ENCODE measurements at places on chromosomes 7 and 10.

GRCh38 chr10:14880229-14880628 is 1.6 kb downstream of the SUV39H2 start:
- peak; percentile 15 for DNase-seq

GRCh38 chr7:18386607-18387006 is 108.9 kb upstream of the HDAC9 start:
- no peak for DNase-seq

DNA sequence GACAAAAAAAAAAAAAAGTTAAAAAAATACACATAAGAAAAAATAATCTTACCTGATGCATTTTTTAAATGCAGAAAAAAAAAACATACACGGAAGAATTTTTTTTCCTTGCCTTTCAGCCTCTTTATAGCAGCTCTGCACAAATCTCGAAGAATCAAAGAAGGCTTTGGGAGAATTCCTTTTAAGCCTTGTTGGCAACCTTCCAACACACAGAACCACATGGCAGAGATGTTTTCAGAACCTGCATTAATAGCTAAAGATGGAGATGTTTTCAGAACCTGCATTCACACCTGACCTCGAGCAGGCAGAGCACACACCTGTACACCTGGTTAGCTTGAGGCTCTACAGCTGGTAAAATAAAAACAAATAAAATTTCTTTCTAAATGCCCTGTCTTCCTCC is 65.6 kb downstream of the DOCK4 start:
- peak; percentile 56 for DNase-seq

DNA sequence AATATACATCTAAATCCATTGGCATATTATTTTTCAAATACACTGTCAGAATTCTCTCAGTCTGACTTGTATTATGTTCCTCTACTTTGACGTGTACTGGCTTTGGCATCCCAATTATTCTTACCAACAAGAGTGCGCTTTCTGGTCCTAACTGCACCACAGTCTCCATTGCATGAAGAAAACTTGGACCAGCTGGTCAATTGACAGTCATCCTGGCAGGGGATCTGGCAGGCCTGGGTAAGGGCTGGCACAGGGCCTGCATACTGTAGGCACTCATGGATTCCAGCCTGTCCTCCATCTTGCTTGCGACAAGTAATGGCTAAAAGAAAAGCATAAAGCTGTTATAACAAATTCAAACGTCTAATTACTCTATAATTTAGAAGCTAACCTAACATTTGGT is 384.9 kb downstream of the THSD7A start:
- peak; percentile 43 for DNase-seq

GRCh38 chr10:104831272-104831671 is 190.2 kb downstream of the SORCS3 start:
- DNase-seq, result no peak

DNA sequence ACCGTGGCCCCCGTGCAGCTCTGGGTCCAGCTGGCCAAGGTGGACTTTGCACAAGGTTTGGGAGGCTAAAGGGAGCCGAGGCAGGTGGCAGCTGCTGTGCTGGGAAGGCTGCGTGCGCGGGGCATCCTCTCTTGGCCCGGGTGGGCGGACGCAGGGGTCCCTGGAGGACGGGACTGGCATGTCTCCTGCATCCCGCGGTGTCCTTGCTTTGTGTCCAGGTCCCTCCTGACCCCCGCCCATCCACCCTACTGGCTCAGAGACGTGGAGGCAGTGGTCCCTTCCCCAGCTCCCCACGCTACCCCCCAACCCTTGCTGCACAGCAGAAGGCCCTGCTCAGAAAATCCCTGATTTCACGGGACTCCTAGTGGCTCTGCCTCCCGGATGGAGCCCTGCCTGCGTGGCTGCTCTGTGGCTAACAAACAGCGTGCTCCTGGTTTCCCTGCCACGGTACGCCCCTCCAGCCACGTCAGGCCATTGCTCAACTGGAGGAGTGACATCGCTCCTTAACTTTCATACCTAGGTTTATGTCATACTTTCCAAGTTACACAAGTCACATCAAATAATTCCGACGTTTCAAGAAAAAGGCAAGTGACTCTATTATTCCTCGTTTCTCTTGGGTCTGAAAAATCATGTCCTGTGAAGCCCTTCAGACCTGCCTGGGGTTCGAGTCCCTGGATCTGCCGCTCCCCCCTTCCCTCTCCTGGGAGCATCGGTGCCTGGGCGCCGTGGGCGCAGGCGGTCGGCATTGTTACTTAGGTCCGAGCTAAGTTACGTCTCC is 421.9 kb downstream of the DNAJB6 start:
- DNase-seq, result no peak

- no peak for DNase-seq
Measured at GRCh38 chr10:106387063-106387462, 777.4 kb downstream of the SORCS1 start.

- no peak for DNase-seq
Measured at GRCh38 chr7:12979181-12979580, 291.7 kb downstream of the ARL4A start.

All from cerebellar cortex (tissue), 1 donor.